Skeletal muscle cell (primary cell): ENCODE measurements at places on chromosomes 2 and 18.
A peak's percentile ranks its signal among the peaks of the same experiment; 100 is the strongest.

GRCh38 chr18:23857756-23858155 is 156.8 kb upstream of the TTC39C start:
- DNase-seq = peak; percentile 33

DNA sequence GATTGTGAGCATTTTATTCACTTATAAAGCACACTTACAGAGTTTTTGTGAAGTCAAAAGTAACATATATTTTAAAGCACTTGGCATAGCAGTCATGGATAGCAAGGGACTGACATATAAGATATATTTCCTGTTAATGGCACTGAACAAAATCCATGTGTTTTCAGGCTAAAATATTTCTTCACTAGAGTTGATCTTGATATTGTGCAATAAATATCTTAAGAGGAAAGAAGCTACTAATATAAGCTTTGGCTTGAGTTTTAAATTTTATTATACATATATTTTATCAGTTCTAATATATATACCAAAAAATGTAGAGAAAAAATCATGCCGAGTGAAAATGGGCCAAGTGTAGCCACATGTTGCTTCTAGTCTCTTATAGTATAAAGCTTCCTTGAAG is 189.7 kb upstream of the DPP10 start:
- DNase-seq = no peak

DNA sequence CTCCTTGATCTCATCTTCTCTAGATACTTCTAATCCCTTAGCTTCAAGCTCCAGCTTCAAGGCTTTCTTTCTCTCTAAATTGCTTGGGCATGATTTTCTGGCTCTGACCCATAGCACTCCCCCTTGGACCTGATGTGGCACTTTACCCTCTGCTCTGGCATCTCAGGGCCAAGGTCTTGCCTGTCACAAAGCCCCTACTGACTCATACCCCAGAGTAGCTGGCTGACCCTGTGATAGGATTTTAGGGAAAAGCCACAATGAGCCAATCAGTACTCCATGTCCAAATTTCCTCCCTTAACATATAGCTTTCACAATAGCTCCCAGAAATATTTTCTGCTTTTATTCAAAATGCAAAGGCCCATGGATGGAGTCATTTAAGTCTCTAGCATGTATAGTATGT is 488.7 kb upstream of the SPRED2 start:
- no peak for DNase-seq

DNA sequence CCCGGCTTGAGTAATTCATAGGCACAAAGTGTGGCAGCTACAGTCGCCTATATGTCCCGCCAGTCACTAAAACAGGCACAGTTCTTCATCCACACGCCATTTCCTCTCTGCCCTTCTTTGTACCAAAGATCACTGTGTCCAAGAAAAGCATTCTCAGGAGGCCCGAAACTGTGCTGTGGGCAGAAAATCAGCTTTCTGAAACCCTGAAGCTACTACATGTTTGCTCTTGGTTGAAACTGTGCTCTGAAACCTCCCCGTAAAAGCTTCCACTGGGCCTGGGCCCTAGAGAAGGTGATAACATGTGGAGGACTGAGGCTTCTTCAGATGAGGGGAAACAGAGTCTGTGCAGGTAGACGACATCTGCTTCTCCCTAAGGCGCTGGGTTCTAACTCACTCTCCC is 75.6 kb upstream of the ID2 start:
- no peak for DNase-seq

DNA sequence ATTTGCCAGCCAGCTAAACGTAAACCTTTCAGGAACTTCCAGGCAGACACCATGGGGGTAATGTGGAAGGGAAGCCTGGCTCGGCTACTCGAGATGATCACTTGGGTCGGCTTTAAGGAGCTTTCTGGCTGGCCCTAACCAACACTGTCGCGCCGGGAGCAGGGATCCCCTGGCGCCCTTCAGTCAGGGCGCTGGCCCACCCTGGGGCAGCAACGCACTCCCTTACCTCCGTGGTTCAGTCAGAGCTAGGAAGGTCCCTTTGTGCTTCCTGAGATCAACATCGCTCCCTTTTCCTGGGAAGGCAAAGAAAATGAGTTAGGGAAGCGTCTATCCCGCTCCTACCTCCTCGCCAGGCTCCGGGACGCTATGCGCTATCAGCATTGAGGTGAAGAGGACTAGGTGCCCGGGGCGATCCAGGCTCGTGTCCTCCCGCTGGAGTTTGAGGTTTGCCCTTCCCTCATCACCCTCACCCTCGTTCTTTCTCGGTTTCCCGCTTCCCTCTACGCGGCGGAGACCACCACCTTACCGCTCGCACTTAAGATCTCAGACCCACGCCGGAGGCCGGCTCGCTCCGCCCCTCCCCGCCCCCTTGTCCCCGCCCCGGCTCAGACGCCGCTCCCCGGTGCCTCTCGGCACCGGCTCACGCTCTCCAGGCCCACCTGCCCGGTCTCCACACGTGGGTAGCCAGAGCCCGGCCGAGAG is 449 bp upstream of the ATRAID start:
- no peak for DNase-seq

DNA sequence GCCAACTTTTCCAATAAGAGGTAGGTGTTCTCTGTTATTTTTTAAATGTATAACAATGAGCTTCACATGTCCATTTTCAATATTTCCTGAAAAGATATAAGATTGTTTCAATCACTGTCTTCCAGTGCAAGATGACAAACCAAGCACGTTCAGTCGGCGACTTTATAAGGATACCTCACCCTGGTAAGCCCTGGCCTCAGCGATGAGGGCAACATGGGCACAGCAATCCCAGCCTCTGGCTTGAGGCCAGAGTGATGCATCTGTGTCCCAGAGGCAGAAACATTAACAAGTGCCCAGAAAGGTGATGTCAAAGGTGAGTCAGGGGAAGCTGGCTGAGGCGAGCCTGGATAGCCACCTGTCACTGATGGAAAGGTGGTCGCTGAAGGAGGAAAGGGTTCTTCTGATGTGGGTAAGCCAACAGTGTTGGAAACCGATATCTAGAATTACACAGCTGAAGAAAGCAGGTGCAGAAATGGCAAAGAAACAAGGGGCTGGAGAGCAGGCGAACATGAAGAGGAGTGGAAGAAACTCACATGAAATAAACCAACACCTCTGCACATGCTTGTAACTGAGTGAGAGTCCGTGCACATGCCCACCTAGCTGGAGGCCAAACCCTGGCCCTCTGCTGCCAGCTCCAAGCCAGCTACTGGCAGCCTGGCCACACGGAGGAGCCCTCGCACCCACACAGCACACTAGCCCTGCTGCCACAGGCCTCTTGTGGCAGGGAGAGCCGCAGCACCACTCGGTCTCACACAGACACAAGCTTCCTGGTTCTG is 65.5 kb downstream of the FBXO15 start:
- no peak for DNase-seq

- no peak for DNase-seq
Observed at GRCh38 chr2:59008950-59009349, 767.8 kb upstream of the FANCL start.

DNA sequence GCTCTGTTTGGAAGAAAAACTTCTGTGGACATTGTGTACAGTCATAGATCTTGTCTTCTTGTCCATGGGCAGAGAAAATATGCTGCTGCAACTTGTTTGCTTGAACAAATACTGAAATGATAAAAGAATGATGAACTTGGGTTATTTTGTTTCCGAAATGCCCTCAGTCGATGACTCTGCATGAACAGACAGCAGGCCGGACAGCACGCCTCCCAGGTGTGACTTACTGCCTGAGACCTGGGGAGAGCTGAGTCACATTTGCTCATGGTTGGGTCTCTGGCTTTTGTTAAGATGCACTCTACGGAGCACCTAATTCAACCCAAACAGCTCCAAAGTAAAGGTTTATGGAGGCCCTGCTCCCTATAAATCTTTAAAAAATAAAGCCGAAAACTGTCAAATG is 262.5 kb downstream of the ZNF521 start:
- no peak for DNase-seq

GRCh38 chr18:7004009-7004408 is 113.6 kb downstream of the LAMA1 start:
- no peak for DNase-seq
